Endothelial cell (in vitro differentiated cells): ENCODE measurements at places on chromosomes 2 and 18. TPM values are rescaled to one million over a fixed set of nuclear protein-coding genes. Genes with fewer than 3 reads are reported as not detected.

DNA sequence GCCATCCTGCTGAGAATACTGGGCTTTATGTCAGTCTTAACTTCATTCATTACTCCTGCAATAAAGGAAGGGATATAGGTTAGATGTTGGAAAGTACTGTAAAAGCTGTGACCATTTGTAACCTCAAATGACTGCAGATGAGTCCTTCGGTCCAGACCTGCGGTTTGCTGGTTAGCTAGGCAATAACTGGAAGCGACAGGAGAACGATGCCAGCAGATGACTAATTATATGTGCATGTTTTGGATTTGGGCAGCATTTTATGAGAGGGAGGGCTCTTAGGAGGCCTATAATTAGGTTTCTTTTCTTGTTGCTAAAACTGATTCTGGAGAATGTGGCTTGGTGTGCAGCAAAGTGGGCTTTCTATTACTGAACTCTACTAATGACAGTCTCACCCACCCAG is 205.6 kb downstream of the TMEM182 start:
- H3K27ac ChIP-seq: no peak overlapping the region
- no peaks in the 10 kb centered on the region for H3K4me1 ChIP-seq
- H3K27me3 ChIP-seq: no peaks in the 10 kb centered on the region
- H3K4me3 ChIP-seq: no peak overlapping the region

GRCh38 chr18:21335927-21336488 is 94.0 kb downstream of the GREB1L start:
- no peak for DNase-seq
- no peak overlapping the region for H3K27ac ChIP-seq
- no peak overlapping the region for H3K4me3 ChIP-seq
- no peaks in the 10 kb centered on the region for H3K36me3 ChIP-seq
- no peaks in the 10 kb centered on the region for H3K27me3 ChIP-seq
- peaks cover 2% of the 10 kb centered on the region for H3K4me1 ChIP-seq

DNA sequence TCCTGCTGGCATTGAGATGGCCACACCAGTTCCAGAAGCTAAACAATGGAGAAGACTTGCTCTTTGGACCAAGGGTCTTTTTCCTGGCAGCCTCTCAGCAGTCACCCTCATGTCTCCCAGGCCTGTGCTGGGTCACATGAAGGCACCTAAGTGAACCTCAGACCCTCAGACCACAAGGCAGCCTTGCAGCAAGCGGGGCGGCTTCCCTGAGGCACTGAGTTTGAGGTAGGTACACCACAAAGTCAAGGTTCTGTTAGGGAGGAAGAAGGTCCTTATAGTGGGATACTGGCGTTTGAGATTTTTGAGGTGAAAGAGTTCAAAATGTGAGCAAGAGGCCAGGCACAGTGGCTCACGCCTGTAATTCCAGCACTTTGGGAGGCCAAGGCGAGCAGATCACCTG is 8.5 kb upstream of the PRELID3A start:
- H3K36me3 ChIP-seq: no peaks in the 10 kb centered on the region
- H3K4me1 ChIP-seq: peaks cover 3% of the 10 kb centered on the region
- no peak overlapping the region for H3K4me3 ChIP-seq

DNA sequence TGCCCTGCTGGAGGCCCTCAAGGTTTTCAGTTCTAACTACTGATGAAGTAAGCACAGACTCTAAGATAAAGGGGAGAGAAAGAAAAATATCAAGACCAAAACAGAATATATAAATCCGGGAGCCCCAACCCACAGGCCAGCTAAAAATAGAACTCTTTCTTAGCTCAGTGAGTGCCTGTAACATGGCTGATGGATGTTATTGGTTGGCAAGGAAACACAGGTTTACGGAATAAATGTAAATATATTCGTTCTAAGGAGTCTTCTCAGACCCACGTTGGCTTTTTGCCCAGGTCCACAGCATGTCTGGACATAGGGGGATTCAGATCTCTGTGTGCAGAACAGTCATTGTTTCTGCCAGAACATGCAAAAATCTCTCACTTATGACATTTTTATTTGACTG is 139.0 kb upstream of the SERPINE2 start:
- H3K4me1 ChIP-seq: peaks cover 18% of the 10 kb centered on the region
- H3K36me3 ChIP-seq: peaks cover 4% of the 10 kb centered on the region
- peaks cover 3% of the 10 kb centered on the region for H3K27me3 ChIP-seq
- no peak overlapping the region for H3K4me3 ChIP-seq
- no peak overlapping the region for H3K27ac ChIP-seq

DNA sequence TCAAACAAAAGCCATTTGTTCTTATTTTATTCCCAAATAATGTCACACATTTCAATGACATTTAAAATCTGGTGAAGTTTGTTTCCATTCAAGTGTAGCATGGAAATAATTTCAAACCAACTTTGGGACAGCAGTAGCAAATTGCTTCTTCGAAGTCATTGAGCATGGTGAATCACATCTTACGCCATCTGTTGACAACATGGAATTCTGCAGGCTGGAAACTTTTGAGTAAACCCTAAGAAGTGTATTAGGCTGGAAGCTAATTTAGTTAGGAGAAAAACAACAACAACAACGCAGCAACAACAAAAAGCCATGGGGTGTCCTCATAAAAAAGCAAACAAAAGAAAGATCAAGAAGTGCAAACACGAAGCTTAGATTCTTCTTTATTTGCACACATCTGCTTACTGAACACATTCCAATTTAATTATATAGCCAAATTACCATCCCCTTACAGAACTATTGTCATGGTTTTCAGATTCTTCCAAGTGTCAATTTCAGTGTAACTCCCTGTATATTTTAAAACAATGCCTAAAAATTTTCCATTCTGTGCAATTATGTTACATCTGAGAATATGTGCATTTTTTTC is 659.0 kb upstream of the CDH7 start:
- DNase-seq: peak; percentile 6
- no peak overlapping the region for H3K4me3 ChIP-seq
- no peak overlapping the region for H3K27ac ChIP-seq
- H3K27me3 ChIP-seq: no peaks in the 10 kb centered on the region

DNA sequence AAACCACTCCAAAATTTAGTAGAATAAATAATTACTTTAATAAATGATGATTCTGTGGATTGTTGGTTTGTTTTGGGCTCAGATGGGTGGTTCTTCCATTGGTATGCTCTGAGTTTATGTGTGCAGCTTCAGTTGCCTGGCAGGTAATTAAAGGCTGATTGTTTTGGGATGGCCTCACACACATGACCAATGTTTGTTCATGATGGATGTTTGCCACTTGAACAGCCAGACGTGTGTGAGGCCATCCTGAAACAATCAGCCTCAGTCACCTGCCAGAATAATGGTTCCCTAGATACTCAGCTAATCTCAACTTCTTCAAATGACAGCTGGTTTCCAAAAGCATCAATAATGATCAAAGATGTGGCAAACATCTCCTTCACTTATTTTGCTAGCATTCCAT is 352.5 kb upstream of the GULP1 start:
- no peak overlapping the region for H3K4me3 ChIP-seq
- no peaks in the 10 kb centered on the region for H3K36me3 ChIP-seq
- no peak for DNase-seq
- H3K27me3 ChIP-seq: no peaks in the 10 kb centered on the region

DNA sequence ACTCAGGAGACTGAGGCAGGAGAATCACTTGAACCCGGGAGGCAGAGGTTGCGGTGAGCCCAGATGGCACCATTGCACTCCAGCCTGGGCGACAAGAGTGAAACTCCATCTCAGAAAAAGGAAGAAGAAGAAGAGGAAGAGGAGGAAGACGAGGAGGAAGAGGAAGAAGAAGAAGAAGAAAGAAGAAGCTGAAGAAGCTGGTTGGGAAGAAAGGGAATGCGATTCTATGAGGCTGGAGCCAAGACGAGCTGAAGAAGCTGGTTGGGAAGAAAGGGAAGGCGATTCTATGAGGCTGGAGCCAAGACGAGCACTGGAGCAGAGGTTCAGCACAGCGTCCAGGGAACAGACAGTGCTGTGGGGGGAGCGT is 30.3 kb upstream of the TAF1B start:
- no peak overlapping the region for H3K4me3 ChIP-seq
- no peaks in the 10 kb centered on the region for H3K36me3 ChIP-seq
- peaks cover 6% of the 10 kb centered on the region for H3K4me1 ChIP-seq
- peak overlapping the region; percentile 48 for H3K27ac ChIP-seq
- DNase-seq: no peak
- H3K27me3 ChIP-seq: peaks cover 5% of the 10 kb centered on the region

DNA sequence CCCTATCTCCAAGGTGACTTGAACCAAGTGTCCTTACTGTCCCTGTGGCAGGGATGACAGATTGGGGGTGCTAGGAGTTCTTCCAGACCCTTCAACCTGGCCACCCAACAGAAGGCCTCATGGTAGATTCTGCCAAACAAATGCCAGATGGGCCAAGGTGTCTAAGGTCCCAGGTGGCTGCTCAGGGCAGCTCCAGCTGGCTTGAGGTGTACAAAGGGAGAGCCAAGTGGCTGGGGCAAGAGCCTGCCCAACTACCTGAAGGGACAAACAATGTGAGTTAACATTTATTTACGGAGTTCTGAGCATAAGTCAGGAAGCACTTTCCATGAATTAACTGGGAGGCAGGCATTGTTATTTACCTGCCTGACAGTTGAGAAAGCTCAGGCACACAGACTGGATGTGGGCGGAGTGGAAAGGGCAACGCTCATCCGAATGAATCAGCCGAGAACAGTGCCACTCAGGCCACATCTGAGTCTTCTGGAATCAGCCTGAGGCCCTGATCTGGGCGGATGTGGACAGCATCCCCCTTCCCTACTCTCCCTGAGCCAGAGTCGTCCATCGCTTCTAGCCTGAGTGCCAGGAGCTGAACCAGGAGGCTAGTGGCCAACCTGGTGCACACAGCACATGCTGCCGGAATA is 4.4 kb upstream of the KCNIP3 start:
- no peak overlapping the region for H3K27ac ChIP-seq
- no peaks in the 10 kb centered on the region for H3K36me3 ChIP-seq
- H3K4me1 ChIP-seq: peaks cover 3% of the 10 kb centered on the region
- no peak for DNase-seq
- no peak overlapping the region for H3K4me3 ChIP-seq

DNA sequence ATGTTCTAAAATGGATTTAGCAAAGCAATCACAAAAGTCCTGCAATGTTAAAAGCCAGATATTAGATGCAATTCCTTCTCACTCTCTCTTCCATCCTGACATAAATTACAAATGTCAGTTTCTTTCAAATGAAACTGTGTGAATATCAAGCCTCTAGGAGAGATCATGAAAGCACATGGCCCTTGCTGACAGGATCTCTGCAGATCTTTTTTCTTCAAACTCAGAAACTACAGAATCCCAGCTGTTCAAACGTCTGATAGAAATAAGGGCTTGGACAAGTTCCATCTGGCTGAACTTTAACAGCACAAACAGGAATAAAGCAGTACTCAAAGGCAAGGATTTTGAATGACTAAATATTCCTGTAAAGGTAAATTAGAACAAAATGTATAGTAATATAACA is 47.6 kb downstream of the PDE1A start:
- no peak overlapping the region for H3K4me3 ChIP-seq
- H3K36me3 ChIP-seq: peaks cover 16% of the 10 kb centered on the region
- H3K27me3 ChIP-seq: peaks cover 9% of the 10 kb centered on the region
- H3K4me1 ChIP-seq: no peaks in the 10 kb centered on the region
- no peak overlapping the region for H3K27ac ChIP-seq

- no peak for DNase-seq
- H3K4me3 ChIP-seq: peak overlapping the region; percentile 10
- H3K4me1 ChIP-seq: no peaks in the 10 kb centered on the region
- peak overlapping the region; percentile 50 for H3K27ac ChIP-seq
- H3K27me3 ChIP-seq: no peaks in the 10 kb centered on the region
- H3K36me3 ChIP-seq: peaks cover 16% of the 10 kb centered on the region
Measured at GRCh38 chr2:61218076-61218816, 56.3 kb downstream of the C2orf74 start.

- no peak overlapping the region for H3K4me3 ChIP-seq
- no peaks in the 10 kb centered on the region for H3K4me1 ChIP-seq
- no peak overlapping the region for H3K27ac ChIP-seq
- H3K36me3 ChIP-seq: no peaks in the 10 kb centered on the region
- H3K27me3 ChIP-seq: no peaks in the 10 kb centered on the region
Measured at GRCh38 chr2:18987016-18987415, 371.4 kb downstream of the OSR1 start.

DNA sequence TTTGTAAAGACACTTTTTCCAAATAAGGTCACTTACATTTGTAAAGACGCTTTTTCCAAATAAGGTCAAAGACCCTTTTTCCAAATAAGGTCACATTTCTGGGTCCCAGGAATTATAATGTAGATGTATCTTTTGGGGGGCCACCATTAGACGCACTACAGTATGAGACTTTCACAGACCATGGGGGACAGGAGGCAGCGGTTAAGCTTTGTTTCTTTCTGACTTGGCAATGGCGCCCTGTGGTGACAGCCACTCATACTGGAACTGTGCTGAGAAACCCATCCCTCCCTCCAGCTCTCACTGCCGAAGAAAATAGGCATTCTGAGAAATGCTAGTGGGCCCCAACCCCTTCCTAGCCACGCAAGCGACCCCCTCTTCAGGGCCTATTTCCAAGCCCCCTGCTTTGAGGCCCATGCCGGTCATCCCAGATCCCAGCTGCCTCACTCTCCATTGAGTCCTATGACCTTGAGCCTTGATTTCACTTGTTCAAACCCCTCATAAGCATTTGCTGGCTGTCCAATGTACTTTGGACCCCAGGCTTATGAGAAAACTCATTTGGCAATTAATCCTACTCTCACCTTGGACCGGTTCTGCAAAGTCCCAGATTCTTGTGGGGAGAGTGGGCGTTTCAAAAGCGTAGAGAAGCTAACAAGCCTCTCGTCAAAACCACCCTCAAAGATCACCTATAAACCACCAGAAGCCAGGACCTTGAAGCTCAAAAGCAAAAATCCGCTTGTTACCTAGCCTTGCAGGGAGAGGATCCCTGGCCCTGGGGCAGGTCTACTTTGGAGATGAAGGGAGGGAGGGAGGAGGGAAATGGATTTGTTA is 11.3 kb upstream of the SPATA3 start:
- H3K4me3 ChIP-seq: no peak overlapping the region
- H3K4me1 ChIP-seq: no peaks in the 10 kb centered on the region
- peaks cover 4% of the 10 kb centered on the region for H3K27me3 ChIP-seq
- no peak overlapping the region for H3K27ac ChIP-seq
- no peaks in the 10 kb centered on the region for H3K36me3 ChIP-seq

DNA sequence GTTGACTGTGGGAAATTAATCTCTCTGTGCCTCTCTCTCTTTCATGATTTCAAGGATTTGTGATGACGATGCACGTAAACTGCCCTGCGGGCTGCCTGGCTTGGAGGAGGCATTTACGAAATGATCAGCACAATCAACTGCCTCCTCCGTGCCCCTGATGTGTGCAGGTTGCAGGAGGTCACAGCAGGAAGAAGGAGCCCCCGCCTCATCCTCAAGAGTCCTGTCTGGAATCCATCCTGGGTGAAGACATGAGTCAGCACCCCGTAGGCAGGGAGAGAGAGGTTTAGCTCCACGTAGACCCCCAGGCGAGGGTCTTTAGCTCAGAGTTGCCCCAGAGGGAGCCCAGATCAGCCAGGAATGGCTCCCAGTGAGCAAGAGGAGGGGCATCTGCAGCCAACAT is 17.1 kb upstream of the TEX51 start:
- no peaks in the 10 kb centered on the region for H3K4me1 ChIP-seq
- no peaks in the 10 kb centered on the region for H3K36me3 ChIP-seq
- no peak overlapping the region for H3K27ac ChIP-seq
- H3K4me3 ChIP-seq: no peak overlapping the region
- no peaks in the 10 kb centered on the region for H3K27me3 ChIP-seq

- DNase-seq: no peak
- H3K27me3 ChIP-seq: peaks cover 3% of the 10 kb centered on the region
- H3K36me3 ChIP-seq: no peaks in the 10 kb centered on the region
- no peak overlapping the region for H3K4me3 ChIP-seq
- H3K4me1 ChIP-seq: no peaks in the 10 kb centered on the region
- no peak overlapping the region for H3K27ac ChIP-seq
Measured at GRCh38 chr2:12928197-12928774, 211.6 kb downstream of the TRIB2 start.

Gene KLHL41
- total RNA-seq: 0.10 TPM

Gene ZFAND2B
- 39.7 TPM for total RNA-seq

Gene PPM1G
- total RNA-seq: 127 TPM

Gene RASGRP3
- total RNA-seq: 487 TPM
